ENCODE measurements at places on chromosomes 5 and 9.

GRCh38 chr5:139712412-139712811, 64.3 kb downstream of the CXXC5 start:
- DNase-seq = no peak

- no peak for DNase-seq
These were observed 37.7 kb downstream of the TPPP start for GRCh38 chr5:655406-655805.

- DNase-seq = no peak
These were observed 18.0 kb upstream of the CDC23 start for GRCh38 chr5:138230981-138231589.

GRCh38 chr5:50967563-50968355, 301.3 kb downstream of the PARP8 start:
- DNase-seq = no peak

- no peak for DNase-seq
These were observed 13.9 kb downstream of the HMGXB3 start for GRCh38 chr5:150014456-150014855.

GRCh38 chr5:6759983-6760382, 46.8 kb downstream of the TENT4A start:
- no peak for DNase-seq

GRCh38 chr5:168578006-168578405, 1.2 kb downstream of the PANK3 start:
- no peak for DNase-seq

GRCh38 chr5:27701931-27702903, 663.8 kb upstream of the CDH9 start:
- DNase-seq = no peak

DNA sequence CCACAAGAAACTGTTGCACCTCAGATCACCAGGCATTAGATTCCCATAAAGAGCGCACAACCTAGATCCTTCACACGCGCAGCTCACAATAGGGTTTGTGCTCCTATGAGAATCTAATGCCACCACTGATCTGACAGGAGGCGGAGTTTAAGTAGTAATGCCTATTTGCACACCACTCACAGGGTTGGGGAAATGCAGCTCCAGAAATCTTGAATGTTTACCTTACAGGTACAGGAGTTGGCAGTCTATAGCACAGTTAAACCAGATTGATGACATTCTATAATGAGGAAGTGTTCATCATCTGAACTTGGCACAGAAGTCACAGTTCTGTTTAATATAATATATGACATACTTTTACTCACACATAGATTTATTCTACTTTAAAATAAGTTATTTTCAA, 732.2 kb upstream of the ZNF608 start:
- no peak for DNase-seq

DNA sequence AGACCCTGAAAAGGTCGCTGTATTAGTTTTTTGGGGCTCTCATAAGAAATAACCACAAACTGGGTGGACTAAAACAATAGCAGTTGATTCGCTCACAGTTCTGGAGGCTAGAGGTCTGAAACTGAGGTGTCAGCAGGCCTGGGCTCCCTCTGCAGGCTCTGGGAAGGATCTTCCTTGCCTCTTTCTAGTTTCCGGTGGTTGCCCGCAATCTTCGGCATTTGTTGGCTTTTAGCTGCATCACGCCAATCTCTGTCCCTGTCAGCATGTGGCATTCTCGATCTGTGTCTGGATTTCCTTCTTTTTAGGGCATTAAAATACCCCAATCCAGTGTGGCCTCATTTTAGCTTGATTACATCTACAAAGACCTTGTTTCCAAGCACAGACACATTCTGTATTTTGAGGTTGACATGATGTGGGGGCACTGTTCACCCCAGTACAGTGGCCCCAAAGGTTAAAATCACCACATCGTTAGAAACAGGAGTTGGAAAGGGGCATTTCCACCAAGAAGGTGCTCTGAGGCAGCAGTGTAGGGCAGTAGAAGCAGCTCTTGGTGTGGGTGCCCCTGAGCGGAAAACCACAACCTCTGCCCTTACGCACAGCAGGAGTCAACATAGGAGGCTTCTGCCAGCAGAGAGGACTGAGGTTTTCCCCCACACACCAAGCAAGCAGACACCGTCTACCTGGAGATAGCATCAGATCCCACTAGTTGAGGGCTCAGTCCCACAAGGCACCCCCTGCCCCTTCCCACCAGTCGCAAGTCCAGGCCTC, 13.5 kb downstream of the ZNF79 start:
- DNase-seq = no peak

GRCh38 chr9:109497226-109498153, 617 bp downstream of the PTPN3 start:
- DNase-seq = no peak

- no peak for DNase-seq
These were observed 30.0 kb downstream of the XPA start for GRCh38 chr9:97666907-97667686.

DNA sequence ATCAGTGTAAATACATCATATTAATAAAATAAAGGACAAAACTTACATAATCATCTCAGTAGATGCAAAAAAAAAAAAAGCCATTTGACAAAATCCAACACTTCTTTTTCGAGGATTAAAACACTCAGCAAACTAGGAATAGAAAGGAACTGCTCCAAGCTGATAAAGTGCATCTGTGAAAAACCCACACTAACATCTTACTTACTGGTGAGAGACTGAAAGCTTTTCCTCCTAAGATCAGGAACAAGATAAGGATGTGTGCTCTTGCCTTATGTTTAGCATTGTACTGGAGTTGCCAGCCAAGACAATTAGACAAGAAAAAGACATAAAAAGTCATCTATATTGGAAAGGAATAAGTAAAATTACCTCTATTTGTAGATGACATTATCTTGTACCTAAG, 120.2 kb upstream of the SAP30L start:
- DNase-seq = no peak

GRCh38 chr5:166582416-166582815, 1709.0 kb upstream of the WWC1 start:
- no peak for DNase-seq

DNA sequence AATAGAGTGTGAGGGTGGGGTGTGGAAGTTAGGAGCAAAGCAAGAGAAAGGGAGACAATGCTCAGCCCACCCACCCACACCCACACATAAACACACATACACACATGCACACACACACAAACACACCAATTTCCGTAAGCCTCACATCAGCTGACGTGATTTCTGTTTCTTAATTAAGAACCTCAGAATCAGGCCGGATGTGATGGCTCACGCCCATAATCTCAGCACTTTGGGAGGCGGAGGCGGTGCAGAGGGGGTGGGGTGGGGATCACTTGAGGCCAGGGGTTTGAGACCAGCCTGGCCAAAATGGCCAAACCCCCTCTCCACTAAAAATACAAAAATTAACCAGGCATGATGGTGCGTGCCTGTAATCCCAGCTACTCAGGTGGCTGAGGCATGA, 26.4 kb upstream of the PIK3R1 start:
- DNase-seq = no peak

GRCh38 chr9:128860937-128861336, 20.8 kb downstream of the KYAT1 start:
- no peak for DNase-seq

DNA sequence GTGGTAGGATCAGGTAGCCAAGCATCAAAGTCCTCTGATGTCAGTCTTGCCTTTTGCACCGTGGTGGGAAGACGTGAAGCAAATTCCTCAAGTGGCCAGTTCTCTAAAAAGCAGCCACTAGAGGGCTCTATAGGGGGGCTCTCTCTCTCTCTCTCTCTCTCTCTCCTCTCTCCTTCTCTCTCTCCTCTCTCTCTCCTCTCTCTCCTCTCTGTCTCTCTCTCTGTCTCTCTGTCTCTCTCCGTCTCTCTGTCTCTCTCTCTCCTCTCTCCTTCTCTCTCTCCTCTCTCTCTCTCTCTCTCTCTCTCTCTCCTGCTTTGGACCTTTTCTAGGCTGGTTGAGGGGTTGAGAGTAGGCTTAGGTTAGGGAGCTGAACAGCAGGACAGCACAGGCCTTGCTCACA, 13.9 kb upstream of the OSMR start:
- no peak for DNase-seq

DNA sequence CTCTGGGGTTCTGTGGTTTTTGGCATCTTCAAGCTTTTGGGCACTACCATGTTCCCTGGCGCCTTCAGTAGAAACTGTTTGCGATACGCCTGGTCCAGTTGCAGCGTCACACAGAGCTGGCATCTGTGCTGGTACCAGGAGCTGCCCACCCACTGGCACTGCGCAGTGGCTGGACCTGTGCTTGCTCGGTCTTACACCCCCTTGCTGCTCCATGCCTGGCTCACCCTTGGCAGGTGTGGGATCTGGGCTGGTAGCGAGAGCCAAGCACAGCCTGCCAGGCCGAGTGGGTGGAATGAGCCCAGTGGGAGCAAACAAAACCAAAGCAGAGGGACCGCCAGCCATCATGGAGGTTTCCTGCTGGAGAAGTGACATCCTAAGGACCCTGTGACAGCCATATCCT, 170.2 kb upstream of the IRX2 start:
- DNase-seq = no peak

DNA sequence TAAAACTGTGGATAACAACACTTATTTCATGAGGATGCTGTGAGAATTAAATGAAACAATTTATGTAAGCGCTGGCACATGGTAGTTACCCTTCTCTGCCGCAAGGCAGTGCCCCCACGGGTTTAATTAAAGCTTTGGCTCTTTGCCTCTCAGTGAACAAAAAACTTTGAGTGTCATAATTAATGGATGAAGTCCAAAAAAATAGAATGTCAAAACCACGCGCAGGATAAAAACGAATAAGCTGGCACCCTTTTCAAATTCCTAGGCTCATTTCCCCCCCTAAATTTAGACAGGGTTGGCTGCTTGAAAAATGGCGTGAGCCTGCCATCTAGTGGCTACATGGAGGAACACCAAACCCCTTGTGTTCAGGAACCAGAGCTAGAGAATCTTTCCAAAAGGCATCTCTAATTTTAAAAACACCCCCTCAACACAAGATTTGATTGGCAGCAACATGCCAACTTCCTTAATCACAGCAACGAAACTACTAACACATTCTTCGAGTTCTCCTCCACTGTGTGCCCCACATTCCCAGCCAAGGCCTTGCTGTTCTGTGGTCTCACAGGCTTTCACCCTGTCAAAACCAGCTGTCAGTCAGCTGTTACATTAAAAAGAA, 29.0 kb upstream of the CCNG1 start:
- peak; percentile 44 for DNase-seq

DNA sequence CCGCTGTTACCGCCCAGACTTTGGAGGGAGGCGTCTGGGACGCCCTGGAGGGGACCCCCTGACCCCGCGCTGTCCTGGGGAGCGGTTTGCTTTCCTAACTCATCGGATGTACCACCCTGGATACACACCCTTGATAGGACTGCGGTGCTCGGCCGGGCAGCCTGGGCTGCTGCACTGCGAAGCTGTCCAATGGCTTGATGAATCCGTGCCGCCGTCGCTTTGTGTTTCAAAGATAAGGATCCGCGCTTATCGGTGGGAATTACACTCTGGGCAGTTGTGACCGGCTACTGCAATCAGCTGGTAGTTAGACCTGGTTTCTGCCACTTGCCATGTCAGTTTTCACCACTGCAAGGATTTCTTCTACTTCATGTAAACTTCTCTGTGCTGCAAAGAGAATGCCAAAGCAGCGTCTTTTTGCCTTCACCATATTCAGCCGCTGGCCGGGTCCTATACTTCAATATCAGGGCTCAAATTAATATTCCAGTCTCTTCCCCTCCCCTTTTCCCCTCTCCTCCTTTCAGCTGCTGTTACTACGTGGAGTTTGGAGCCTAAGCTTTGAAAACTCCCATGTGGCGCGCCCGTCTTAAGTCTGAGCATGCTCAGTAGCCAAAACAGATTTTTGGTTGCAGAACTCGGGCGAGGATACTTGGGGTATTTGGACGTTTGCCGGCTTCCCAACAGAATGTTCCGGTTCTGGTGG, 727 bp downstream of the SMAD5 start:
- no peak for DNase-seq

DNA sequence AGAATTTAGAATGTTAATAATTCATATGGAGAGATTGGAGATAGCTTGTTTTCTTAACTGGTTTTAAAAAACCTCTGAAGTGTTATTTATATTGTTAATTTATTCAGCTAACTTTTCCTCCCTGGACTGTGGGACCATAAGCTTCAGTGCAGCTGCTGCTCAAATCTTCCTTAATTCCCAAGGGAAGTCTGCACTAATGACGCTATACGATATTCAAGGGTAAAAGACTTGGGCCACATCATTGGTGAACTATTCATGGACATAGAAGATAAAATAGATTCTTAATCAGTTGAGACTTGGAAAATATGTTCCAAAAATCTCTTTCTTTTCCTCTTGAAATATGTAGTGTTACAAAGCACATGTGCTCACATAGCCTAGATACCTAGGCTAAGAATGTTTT, 31.1 kb upstream of the GAS1 start:
- DNase-seq = no peak

- DNase-seq = no peak
These were observed 465.3 kb upstream of the ARRDC3 start for GRCh38 chr5:91848453-91848852.

DNA sequence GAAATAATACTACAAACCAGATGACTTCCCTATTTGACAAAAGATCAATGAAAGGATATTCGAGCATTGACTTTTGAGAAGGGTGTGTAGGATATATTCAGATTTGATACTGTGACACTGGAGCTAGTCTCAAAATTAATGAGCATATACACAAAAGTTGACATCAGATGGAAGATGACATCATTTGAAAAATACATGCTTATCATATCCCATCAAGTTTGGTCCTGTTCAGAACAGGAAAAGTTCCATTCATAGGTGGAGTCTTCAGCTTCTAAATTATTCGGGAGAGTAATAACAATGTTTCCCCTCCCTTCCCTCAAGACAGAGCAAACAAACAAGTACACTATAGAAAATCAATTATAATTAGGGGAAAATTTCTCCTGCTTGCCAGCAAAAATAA, 348.3 kb downstream of the NDUFS4 start:
- DNase-seq = no peak

DNA sequence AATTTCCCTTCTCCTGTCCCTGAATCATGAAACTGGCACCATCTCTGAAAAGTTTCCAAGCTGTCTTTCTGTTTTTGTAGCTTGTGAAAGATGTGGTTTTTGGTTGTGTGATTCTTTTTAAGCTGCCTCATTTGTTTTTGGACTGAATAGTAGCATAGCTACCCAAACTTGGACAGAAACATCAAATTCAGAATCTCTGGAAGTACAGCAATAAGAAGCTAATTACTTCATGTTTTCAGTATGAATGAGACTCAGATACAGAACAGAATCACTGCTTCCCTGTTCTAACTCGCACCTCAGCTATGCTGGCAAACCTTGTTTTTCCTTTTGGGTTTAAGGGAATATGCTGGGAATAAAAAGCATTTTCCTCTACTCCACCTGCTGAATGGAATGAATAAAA, 101.0 kb downstream of the FGF1 start:
- DNase-seq = no peak

DNA sequence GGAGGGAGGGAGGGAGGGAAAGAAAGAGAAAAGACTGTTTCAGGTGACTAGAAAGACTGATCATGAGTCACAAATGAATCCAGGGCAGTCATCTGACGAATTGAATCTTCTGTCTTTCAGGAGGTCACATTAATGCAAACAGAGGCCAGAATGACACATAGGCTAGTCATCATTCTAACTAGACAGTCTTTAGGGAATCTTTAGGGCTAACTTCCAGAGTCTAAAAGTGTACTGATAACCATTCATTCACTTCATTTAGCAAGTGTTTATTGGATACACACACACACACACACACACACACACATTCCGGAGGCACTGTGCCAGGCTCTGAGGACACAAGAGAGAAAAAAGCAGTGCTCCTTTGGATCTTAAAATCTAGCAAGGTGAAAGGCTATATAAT, 156.7 kb downstream of the EBF1 start:
- DNase-seq = no peak

GRCh38 chr9:134290603-134291451, 35.4 kb upstream of the RXRA start:
- DNase-seq = no peak

All from stimulated activated CD4-positive, alpha-beta T cell treated with anti-CD3 and anti-CD28 coated beads, Interleukin-12 subunit alpha, Interleukin-12 subunit beta, amount 100 ng/mL, for 48 hours (primary cell).